ENCODE measurements at places on chromosomes 5 and 9. TPM values are rescaled to one million over a fixed set of nuclear protein-coding genes. Genes with fewer than 3 reads are reported as not detected.

The TNIP1 gene
- total RNA-seq: 143 TPM

The ANKRD31 gene
- 0.12 TPM for total RNA-seq

The SLU7 gene
- total RNA-seq: 45.2 TPM

The ISCA1 gene
- total RNA-seq: 48.2 TPM

The PRRX2 gene
- total RNA-seq: 2.8 TPM

The CCDC187 gene
- total RNA-seq: not detected

The SPINK4 gene
- not detected for total RNA-seq

The NDUFS4 gene
- total RNA-seq: 104 TPM
